ENCODE measurements at places on chromosomes 7 and 10.

DNA sequence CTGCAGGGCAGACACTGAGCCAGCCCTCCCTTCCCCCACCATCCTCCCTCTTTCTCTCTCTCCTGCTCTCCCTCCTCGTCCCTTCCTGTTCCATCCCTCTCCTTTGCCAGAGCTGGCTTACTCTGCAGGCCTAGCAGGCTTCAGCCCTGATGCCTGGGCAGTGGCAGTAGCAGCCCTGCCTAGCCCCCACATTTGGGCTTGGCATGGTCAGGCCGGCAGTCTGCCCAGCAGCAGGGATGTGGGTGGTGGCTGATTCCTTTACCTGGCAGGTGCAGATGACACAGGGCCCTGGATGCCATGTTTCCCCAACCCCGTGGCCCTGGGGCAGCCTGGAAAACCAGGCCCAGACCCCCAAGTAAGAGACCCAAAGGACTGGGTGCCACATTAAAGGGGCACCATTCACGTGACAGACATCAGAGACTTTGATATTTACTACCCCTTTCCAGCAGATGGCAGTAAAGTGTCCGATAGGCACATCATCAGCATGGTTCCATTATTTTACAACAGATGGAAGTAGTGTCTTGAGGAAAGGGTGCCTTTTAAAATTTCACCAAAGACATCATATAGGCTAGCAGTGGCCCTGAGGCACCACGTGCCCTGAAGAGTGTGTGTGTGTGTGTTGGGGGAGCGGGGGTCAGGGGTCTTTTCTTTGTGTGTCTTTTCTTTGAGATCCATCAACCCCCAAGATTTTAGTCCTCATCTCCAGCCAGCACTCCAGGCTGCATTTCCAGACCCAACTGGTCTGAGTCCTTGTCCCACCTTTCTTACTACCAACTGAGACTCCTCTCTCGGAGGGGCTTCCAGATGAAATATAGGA, 5.9 kb downstream of the KCP start:
- DNase-seq: peak; percentile 44

DNA sequence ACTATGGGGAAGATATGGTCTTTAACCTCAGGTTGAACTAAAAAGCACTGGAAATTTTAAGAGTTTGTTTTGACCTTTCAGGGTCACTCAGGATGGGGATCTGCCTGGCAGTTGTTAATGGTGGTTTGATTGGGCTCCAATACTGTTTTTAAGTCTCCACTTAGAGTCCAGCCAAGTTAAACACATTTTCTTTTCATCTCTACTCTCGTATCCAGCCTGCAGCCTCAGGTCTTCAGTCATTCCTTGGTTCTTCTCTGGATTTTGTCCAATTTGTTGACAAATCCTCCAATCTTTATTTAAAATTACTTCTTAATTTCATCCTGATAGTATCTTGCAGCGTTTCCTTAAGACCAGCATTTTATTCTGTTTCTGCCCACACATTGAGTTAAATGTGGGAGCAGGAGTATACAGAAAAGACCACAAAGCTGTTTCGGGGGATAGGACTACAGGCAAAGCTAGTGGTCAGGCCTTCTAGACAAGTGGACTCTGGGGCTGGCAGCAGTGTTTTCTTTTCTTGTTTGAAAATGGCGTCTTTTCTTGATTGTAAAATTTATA, 133.2 kb upstream of the INHBA start:
- DNase-seq: no peak

- DNase-seq: no peak
Measured at GRCh38 chr7:120475994-120476393, 203.0 kb downstream of the KCND2 start.

- no peak for DNase-seq
Measured at GRCh38 chr10:16751244-16751643, 66.0 kb downstream of the RSU1 start.

DNA sequence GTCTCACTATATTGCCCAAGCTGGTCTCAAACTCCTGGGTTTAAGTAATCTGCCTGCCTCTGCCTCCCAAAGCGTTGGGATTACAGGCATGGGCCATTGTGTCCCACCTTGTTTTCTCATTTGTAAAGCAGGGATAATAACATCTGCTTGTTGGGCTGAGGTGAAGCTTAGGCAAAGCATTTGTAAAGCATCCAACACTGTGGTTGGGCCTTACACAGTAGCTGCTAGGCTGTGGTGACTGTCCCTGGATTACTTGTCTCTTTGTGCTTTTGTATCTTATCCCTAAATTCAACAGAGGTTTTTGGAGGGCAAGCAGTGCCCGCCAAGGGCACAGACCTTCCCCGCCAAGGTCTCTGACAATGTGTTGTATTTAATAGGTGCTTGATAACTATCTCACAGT, 14.3 kb downstream of the HKDC1 start:
- no peak for DNase-seq

DNA sequence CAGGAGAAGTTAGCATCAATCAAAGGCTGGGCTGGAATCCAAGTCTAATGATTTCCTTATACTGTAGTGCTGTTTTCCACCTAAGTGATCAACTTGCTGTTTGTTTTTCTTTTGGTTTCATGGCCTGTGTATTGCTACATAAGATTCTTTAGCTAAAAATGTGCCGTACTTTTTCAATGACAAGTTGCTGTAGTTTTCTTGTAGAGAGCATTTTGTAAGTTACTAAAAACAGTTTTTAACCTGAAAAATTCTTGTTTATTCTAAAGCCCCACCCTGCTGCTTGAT, 1.3 kb downstream of the HELLS start:
- peak; percentile 11 for DNase-seq

DNA sequence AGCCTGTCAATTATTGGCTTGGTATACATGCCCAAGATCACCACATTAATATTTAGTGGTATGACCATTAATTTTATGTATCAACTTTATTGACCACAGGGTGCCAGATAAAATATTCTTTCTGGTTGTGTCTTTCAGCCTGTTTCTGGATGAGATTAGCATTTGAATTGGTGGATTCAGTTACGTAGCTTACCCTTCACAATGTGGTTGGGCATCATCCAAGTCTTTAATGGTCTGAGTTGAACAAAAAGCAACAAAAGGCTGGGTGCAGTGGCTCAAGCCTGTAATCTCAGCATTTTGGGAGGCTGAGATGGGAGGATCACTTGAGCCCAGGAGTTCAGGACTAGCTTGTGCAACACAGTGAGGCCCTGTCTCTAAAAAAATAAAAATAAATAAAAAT, 702.2 kb upstream of the LRRTM3 start:
- no peak for DNase-seq

Measured in fibroblast of skin of right quadriceps (primary cell).